Right renal pelvis (tissue), 4 donors: ENCODE measurements at places on chromosomes 6 and 20. TPM values are rescaled to one million over a fixed set of nuclear protein-coding genes. Genes with fewer than 3 reads are reported as not detected.

JPH2 gene
- 1.3 TPM for polyA plus RNA-seq

- DNase-seq, result no peak
These were observed 7.2 kb downstream of the PEX3 start for GRCh38 chr6:143457563-143458359.

DNA sequence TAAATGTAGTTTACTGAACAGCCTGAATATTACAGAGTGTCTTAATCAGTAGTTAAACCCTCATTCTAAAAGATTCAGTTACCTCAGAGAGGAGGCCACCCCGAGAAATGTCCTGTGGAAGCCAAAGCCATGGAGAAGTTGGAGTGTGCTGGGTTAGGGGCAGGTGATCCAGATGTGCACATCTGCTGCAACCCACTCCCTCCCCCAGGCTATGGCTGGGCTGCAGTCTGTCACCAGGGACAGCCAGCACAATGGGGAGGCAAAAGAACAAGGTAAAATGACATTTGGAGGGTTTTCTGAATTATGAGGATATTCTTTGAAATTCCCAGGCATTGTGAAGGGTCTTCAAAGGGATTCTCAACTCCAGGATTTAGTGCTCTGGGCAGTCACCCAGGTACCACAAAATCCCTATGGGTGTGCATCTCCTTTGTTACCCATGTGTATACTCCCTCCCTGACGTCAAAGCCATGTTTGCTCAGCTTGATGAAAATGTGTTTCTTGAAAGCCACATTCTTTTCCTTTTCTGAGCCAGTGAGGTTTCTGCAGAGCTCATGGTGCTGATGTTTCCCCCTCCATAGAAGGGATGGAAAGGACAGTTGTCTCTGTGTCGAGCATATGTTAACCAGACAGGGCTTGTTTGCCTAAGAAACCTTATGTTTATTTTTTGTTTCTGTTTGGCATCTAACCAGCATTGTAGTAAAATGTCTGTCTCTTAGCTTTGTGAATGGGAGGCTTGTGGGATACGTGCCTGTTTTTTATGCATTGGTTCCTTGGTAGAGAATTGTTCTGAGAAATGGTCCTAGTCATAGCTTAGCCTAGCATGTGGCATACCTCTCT, 212.3 kb upstream of the TBX18 start:
- DNase-seq, result no peak

CDH4 gene
- polyA plus RNA-seq, result 7.6 TPM

CALHM6 gene
- 2.8 TPM for polyA plus RNA-seq

DNA sequence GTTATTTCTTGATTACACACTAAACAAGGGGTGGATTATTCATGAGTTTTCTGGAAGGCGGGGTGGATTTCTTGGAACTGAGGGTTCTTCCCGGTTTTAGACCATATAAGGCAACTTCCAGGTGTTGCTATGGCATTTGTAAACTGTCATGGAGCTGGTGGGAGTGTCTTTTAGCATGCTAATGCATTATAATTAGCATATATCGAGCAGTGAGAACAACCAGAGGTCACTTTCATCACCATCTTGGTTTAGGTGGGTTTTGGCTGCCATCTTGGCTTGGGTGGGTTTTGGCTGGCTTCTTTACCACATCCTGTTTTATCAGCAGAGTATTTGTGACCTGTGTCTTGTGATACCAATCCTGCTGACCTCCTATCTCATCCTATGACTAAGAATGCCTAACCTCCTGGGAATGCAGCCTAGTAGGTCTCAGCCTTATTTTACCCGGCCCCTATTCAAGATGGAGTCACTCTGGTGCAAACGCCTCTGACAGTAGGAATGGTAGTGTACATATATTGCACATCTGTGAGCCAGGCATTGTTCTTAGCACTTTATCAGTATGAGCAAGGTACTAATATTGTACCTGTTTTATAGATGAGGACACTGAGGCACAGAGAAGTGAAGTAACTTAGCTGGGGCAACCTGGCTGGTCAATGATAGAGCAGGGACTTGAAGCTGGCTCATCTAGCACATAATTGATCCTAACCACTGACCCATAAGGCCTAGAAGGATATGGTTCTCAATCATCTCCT, 203.7 kb downstream of the NFATC2 start:
- DNase-seq, result no peak

DNA sequence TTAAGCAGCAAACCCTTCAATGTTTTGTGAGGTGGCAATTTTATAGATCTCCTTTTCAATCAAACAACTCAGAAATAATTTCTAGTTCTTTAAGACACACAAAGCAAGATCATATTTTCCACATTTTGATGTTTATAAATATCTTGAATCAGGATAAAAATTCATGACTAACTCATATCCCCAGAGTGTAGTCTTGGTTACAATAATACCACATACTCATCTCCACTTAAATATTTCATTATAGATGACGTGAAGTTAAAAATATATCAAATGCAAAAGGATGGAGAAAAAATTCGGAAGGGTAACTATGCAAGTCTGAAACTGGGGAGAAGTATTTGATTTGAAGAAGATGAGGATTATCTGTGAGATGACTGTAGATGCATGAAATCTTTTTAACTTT, 59.8 kb upstream of the HIVEP1 start:
- no peak for DNase-seq

DNA sequence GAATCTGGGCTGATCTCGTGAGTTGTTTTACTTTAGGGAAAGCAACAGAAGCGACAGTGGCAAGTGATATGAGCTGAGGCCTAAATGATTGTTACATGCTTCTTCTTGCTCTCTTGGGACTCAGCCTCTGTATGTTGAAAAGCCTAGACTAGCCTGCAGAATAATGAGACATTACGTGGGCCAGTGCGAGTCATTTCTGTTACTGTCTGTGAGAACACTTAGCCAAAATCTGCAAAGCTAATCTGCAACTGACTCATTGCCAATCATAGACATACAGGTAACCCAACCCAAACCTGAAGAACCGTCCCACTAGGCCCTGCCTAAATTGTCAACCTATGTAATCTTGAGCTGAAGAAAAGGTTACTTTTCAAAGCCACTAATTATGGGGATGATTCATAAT, 77.4 kb upstream of the F13A1 start:
- no peak for DNase-seq

GRCh38 chr6:6969761-6970223, 138.0 kb upstream of the RREB1 start:
- DNase-seq, result no peak

DNA sequence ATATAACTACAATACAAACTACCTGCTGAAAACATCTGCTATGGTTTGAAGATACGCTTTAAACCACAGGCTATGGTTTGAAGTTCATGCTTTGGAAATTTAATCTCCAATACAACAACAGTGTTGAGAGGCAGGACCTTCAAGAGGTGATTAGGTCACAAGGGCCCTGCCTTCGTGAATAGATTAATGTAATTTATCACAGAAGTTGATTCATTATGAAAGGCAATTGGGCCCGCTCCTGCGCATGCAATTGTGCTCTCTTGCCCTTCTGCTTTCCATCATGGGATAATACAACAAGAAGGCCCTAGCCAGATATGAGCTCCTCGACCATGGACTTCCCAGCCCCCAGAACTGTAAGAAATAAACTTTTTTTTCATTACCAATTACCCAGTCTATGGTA, 21.2 kb downstream of the REPS1 start:
- DNase-seq, result no peak

DNA sequence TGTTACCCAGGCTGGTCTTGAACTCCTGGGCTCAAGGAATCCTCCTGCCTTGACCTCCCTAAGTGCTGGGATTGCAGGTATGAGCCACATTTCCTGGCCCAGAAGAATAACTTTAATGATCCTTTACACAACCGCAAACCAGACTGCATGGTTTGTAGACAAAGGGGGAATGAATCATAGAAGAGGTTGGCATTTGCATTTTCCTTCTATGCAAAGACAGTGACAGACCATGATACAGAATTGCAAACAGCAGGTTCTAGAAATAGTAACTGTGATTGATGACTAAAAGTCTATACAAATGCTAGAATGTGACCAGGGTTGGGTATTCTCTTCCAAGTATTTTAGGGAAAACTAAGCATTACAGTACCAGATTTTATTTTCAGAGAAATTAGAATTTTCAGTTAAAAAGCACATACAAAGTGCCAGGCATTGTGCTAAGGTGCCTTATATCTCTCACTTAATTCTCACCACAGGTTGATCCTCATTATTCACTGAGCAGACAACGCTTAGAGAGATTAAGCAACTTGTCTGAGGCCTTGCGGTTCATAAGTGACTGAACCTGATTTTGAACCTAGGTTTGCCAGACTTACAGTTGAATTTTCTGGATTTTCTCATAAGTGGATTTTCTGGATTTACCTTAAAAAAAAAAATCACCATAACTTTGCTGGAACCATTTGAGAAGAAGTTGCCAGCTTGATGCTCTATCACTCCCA, 146.6 kb downstream of the ZFAND3 start:
- DNase-seq, result no peak

DNA sequence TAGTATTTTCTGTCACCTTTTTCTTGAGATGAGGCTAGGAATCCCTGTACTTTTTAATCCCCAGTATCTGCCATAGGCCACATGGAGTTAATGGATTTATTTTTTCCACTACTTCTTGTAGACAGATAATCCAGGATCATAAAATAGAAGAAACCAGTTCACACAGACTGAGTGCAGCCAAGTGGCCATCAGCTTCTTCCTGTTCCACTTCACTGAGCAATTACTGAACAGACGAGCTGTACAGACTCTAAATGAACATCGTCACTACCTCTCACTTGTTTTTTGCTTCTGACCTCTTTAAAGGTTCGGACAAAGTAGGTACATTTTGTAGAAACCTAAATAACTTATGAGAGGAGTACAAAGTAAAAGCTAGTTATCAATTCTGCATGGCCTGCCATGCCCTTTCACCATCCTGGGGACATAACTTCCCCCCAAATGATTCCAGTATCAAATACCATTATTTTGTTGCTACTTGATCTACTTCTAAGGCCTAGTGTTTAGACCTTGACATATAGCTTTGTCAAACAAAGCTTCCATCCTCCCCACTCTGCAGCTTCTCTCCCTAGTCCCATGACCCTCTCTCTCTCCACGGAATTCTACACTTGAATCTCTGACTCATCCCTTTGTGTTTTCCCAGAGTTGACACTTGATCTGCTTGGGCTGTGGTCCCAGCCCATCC, 34.4 kb upstream of the ARHGAP18 start:
- no peak for DNase-seq
